Upper lobe of right lung (tissue), 1 donor: ENCODE measurements at places on chromosomes 7 and 10. TPM values are rescaled to one million over a fixed set of nuclear protein-coding genes. Genes with fewer than 3 reads are reported as not detected.

The SLK gene
- 46.7 TPM for total RNA-seq

The IGFBP3 gene
- 87.0 TPM for total RNA-seq

The C10orf53 gene
- not detected for total RNA-seq

The CTAGE15 gene
- 0.93 TPM for total RNA-seq
